ENCODE measurements at places on chromosomes 5 and 9.

DNA sequence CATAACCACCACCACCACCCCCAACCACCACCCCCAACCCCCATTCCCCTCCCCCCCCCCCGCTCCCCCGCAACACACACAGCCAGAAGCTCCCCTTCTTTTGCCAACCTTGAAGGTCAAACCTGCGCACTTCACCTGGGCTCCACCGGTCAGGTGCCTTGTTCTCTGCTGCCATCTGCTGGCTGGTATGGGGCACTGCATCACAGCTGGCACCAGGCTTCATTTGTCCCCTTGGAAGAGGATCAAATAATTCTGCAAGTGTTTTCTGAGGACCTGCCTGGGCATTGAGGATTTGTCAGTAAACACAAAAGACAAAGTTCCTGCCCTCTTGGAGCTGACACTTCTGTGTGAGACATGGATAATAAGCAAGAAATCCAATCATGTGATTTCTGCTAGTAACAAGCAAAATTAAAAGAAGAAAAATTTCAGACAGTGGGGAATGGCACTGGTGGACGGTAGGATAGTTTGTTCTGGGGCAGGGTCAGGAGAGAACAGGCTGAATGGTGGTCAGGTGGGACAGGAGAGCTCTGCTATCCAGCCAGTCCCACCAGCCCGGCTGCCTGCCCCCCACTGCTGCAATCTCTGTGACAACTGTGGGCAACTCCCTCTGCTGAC lies 55.6 kb upstream of the LMX1B start:
- DNase-seq, result peak; percentile 71

DNA sequence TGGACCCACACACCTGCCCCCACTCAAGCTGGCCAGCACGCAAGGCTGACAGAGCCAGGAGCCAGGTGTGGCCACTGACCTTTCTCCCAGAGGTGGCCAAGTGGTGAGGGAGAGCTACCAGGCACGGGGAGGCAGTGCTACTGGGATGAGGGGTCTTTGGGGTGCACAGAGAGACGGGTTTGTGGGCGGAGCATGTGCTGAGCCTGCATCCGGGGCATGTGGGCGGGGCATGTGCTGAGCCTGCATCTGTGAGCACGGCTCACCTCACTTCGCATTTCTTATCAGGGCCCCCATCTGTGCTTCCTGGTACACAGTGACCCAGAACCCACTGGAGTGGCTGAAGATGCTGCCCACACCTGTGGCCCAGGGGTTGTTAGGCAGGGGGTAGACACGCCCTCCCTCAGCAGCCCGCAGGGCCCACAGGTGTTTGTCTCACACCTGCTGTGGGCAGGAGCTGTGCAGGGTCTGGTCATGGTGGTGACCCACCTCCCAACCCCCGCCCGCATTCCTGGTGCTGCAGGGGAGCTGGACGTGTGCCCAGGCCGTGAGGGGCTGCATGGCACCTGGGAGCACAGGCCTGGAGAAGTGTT lies 21.5 kb downstream of the CCDC187 start:
- DNase-seq, result no peak

DNA sequence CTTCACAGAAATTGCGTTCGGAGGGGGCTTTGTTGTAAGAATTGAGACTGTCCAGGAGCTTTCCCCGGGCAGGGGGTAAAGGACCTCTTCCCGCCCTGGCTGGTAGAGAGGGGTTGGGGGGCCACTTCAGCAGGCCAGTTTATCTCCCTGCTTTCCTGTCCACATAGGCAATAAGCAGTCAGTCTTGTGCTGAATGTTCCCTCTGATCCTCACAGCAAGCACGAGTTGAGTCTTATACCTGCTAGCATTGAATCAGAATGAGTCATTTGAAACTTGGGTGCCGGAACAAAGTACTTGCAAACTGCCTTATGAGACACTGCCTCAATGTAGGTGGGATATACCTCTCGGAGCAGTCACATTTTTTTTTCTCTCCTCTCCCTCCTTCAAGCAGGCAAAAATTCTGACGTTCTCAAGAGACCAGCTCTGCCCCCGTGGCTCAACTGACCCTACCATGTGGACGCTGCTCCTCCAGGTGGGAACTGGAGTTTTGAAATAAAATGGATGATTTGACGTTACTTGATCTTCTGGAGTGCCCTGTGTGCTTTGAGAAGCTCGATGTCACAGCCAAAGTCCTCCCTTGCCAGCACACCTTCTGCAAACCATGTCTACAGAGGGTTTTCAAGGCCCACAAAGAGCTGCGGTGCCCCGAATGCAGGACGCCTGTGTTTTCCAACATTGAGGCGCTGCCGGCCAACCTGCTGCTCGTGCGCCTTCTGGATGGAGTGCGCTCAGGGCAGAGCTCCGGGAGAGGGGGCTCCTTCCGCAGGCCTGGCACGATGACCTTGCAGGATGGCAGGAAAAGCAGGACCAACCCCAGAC lies 1.3 kb downstream of the SH3RF2 start:
- peak; percentile 47 for DNase-seq

DNA sequence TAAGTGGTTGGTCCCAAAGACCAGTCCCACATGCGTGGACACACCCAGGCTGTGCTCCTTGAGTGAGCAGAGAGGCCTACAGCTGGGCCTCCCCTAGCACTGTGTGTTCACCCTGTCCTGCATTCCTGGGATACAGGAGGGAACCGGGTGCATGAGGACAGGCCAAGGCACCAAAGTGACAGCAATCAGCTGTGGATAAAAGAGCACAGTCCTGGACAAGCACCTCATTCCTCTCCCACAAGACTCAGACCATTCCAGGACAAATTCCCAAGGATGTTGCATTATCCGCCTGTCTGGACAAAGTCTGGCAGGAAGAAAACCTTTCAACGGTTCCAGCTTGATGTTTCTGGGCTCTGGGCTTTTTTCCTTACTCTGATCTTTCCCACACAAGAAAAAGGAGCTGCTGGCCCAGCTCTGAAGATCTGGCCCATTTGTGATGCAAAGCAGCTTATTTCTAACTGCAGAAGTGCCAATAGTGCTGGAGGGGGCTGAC lies 273.2 kb downstream of the ENC1 start:
- DNase-seq, result no peak

- peak; percentile 96 for DNase-seq
Measured at GRCh38 chr5:159915904-159916840, at the start of gene ADRA1B. Gene ADRA1B (plus strand): TSS chr5:159916482. CDS start chr5:159916906, 424 bp downstream.

GRCh38 chr9:30524311-30524710 lies 1860.1 kb upstream of the ACO1 start:
- DNase-seq, result no peak

- DNase-seq, result no peak
Measured at GRCh38 chr9:93994132-93994531, 39.0 kb upstream of the BARX1 start.

DNA sequence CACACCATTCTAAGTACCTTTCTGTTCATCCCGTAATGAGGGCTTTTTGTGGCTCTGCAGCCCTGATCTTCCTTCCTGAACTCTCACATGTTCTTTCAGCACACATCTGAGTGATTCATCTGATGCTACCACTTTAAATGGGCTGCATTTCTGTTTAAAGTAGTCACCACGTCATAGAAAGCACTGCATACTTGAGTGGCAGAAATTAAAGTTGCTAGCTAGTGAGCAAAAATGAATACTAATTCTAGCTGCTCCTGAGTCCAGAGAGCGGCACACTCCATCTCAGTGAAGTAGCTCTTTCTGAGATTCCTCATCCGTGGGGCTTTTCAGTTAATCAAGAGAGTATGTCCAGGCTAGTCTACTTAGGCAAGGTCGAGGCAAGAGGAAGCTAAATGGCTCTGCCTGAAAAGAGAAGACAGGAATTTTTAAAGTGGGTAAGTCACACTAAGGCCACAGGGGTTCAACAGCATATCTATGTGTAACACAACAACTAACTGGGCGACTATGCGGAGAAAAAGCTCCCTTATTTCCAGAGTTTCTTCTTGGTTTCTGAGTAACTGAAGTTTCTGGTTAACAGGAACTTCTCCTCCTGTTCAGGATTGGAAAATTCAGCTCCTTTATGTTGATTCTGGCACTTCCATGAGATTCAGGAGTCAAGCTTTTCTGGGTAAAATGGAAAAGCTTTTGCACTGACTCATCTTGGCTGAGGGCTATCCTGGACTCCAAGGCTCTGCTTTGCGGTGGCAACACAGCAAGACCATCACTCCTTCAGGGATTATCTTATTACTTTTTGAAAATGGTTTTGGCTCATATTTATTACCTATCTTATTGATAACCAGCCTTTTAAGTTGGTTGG lies 109.5 kb downstream of the TAF11L14 start:
- DNase-seq, result no peak

GRCh38 chr5:84568171-84568570 lies 183.5 kb upstream of the EDIL3 start:
- DNase-seq, result no peak

- peak; percentile 81 for DNase-seq
Measured at GRCh38 chr9:35689542-35690293, at the start of gene TPM2. Gene TPM2 (minus strand): TSS chr9:35689925. CDS start chr9:35689817, 108 bp downstream.

DNA sequence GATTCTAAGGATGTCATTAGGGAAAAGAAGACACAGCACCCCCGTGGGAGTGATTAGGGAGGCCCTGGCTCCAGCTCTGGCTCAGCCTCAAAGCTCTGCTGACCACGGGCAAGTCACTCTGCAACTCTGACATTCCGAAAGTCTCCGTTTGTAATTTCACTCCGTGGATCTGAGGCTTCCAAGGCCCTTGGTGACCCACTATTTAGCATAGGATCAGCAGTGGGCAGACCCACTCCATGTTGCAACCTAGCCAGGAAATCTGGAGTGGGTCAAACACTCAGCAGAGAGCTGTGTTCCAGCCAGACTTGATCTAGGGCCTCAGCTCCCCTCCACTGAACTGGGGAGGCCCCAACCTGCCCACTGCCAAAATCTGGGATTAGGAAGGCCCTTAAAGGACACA lies 11.8 kb downstream of the PHF19 start:
- DNase-seq, result no peak

- DNase-seq, result no peak
Measured at GRCh38 chr9:95264954-95265615, 52.4 kb downstream of the FANCC start.

DNA sequence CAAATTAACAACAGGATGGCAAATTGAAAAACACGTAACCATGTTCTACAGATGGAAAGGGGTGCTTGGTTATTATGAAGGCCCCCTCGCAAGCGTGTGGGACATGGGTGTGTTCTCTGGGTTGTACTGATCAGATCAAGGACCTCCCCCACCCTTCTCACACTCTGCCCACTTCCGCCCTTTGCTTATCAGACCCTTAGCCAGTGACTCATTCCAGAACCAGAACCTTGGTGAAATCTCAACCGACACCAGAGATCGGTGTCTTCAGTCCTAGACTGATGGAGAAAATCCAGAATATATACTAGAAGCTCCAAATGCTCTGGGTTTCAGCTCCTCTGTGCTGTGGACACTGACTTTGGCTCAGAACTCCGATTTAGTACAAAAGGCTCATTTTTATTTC lies 64.9 kb downstream of the PTTG1 start:
- no peak for DNase-seq

DNA sequence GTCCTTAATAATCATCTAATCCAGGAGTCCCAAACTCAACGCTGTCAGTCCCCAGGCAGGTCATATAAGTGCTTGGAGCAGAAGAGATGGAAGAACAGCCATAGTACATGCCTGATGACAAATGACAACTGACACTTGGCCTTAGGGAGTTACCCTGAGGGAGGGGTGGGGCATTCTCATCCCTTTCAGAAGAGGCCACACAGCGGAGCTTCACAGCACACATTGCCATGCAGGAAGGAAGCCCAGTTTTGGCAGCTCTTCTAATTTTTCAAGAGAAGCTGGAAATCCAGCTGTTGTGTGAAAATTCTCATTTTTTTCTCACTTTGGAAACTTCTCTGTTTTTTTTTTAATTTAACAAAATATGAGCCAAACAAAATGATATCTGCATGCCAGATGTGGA lies 89.0 kb downstream of the ASTN2 start:
- DNase-seq, result no peak

GRCh38 chr9:111094958-111095357 lies 56.7 kb upstream of the LPAR1 start:
- DNase-seq, result no peak

- DNase-seq, result no peak
Measured at GRCh38 chr9:9536523-9536922, 1076.3 kb downstream of the PTPRD start.

DNA sequence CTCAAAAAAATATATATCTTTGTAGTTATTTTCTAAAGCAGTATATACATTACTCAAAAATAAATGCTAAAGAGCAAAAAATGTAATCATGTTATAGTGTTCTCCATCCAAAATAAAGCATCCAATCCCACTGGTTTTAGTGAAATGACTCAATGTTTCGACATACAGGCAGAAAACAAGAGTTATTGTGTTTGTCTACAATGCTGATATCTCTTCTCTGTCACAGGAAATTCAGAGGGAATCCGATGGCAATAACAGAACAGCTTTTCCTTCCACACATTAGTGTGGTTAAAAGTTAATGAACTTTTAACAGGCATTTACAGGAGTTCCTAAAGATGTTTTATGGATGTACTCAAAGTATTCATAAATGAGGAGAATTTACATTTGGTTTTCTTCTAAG lies 12.0 kb downstream of the TTC33 start:
- DNase-seq, result no peak

DNA sequence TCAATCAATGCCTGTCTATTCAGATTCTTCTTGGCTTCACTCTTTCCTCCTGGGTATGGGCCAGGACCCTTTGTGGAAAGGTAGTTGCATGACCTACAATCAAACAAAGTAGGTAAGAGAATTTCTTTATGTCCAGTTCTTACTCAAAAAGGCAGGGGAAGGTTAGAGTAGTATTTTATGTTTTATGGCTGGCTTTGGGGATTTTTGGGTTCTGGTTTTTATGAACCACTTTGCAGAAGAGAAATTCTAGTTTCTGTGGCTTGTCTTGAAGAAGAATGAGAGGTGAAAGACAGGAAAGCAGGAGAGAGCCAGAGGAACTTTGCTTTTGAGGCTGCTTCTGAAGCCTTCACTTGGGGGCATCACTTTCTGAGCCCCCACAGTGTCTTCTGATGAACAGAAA lies 14.7 kb upstream of the CRHBP start:
- DNase-seq, result no peak

- DNase-seq, result no peak
Measured at GRCh38 chr5:179139936-179140235, 79.7 kb downstream of the ZNF354C start.

- no peak for DNase-seq
Measured at GRCh38 chr9:68733021-68733405, 28.0 kb downstream of the PIP5K1B start.

- DNase-seq, result no peak
Measured at GRCh38 chr5:93909356-93909755, 168.0 kb upstream of the POU5F2 start.

- DNase-seq, result no peak
Measured at GRCh38 chr5:175516933-175517823, 38.8 kb downstream of the SFXN1 start.

- peak; percentile 31 for DNase-seq
Measured at GRCh38 chr5:17217493-17218352, at the start of gene BASP1. Gene BASP1 (plus strand): TSS chr5:17217631. CDS start chr5:17275217, 57,586 bp downstream.

GRCh38 chr5:74412066-74412465 lies 228.5 kb downstream of the ENC1 start:
- DNase-seq, result no peak

DNA sequence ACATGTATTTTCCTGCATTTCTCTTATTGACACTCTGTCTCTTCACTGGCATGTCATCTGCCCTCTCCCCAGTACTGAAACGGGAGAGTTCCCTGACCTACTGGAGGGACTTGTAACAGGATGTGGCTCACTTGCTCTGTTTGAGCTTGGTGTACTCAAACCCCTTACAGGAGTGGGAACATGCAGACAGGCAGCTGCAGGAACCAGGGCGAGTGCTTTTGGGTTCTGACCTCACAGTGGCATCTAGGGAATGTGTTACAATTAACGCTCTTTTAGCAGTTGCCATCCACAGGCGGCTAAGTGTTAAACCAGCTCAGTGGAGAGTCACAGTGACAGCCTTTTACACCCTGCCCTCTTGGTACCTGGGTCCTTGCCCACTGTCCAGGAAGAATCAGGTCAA lies 300.3 kb upstream of the GRAMD2B start:
- no peak for DNase-seq

Measured in 8988T (cell line).